ENCODE measurements at places on chromosomes 3 and 15.

DNA sequence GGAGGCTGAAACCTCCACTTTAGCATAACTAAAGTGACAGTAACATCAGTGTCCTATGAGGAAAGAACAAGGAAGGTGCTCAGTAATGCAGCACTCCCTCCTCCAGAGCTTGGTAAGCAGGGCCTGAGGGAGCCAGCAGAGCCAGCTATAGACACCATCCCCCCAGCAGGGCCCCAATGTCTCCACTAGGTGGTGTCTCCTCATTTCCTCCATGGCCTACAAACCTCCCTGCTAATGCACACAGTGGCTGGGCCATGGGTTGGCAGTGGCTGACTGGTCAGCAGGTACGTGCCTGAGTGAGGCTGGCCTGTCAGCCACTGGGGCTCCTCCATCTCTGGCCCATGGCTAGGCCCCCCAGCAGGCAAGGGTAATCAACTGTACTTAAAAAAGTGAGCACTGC lies 13.6 kb downstream of the MRPS25 start:
- peaks cover 21% of the 10 kb centered on the region for H3K4me1 ChIP-seq
- H3K27me3 ChIP-seq = peaks cover 5% of the 10 kb centered on the region
- no peak overlapping the region for H3K4me3 ChIP-seq
- peak; percentile 72 for DNase-seq
- peak overlapping the region; percentile 86 for H3K27ac ChIP-seq

DNA sequence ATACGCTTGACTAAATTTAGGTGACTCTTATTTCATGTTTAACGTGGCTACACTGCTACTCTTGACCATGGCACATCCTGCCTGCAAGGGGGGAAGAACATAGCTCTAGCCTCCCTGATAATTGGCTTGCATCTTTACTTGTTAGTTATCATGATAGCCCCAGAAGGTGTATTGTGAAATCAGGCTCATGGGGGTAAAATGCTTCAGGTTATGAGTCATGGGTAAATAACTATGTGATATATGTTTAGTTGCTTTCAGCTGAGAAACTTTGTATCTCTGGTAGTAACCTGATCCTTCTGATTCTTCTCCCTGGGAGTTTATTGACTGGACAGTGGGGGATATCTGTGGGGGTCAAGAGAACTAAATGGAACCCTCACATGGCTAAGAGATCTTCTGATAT lies 660.8 kb upstream of the UBE2E2 start:
- H3K27me3 ChIP-seq = peaks cover 2% of the 10 kb centered on the region
- no peak for DNase-seq
- no peak overlapping the region for H3K27ac ChIP-seq
- H3K4me3 ChIP-seq = no peak overlapping the region
- H3K4me1 ChIP-seq = peaks cover 1% of the 10 kb centered on the region

- H3K27ac ChIP-seq = no peak overlapping the region
- no peak for DNase-seq
- peaks cover 2% of the 10 kb centered on the region for H3K27me3 ChIP-seq
- H3K4me1 ChIP-seq = no peaks in the 10 kb centered on the region
Measured at GRCh38 chr3:41129731-41130130, 69.6 kb upstream of the CTNNB1 start.

DNA sequence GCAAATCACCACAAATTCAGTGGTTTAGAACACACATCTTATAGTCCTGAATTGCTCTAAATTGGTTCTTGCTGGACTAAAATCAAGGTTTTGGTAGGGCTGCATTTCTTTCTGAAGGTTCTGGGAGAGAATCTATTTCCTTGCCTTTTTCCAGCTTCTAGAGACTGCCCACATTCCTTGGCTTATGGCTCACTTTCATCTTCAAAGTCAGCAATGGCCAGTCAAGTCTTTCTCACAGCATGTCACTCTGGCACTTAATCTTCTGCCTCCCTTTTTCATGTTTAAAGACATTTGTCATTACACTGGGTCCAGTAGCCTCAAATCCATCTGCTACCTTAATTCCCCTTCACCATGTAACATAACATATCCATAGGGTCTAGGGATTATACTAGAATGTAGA lies 149.0 kb downstream of the NEK10 start:
- no peak for DNase-seq
- H3K4me1 ChIP-seq = no peaks in the 10 kb centered on the region
- no peak overlapping the region for H3K27ac ChIP-seq
- no peaks in the 10 kb centered on the region for H3K36me3 ChIP-seq
- no peaks in the 10 kb centered on the region for H3K27me3 ChIP-seq
- H3K4me3 ChIP-seq = no peak overlapping the region

DNA sequence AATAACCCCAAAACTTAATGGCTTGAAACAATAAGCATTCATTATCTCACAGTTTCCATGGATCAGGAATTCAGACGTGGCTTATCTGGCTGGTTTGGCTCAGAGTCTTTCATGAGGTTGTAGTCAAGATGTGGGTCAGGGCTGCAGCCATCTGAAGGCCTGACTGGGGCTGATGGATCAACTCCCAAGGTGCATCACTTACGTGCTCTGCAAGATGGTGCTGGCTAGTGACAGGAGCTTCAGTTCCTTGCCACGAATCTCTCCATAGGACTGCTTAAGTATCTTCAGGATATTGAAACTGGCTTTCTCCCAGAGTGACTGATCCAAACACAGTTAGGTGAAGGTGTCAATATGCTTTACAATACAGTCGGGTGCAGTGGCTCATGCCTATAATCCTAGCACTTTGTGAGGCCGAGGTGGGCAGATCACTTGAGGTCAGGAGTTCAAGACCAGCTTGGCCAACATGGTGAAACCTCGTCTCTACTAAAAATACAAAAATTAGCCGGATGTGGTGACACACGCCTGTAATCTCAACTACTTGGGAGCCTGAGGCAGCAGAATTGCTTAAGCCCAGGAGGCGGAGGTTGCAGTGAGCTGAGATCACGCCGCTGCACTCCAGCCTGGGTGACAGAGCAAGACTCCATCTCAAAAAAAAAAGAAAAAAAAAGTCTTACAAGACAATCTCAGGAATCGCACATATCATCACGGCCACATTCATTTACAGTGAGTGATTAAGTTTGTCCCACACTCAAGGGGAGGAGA lies 28.5 kb upstream of the PTPRG start:
- H3K27ac ChIP-seq = no peak overlapping the region
- DNase-seq = no peak
- no peak overlapping the region for H3K4me3 ChIP-seq
- peaks cover 3% of the 10 kb centered on the region for H3K27me3 ChIP-seq
- no peaks in the 10 kb centered on the region for H3K36me3 ChIP-seq

- peaks cover 12% of the 10 kb centered on the region for H3K4me1 ChIP-seq
- peak overlapping the region; percentile 76 for H3K27ac ChIP-seq
- H3K27me3 ChIP-seq = peaks cover 6% of the 10 kb centered on the region
- H3K4me3 ChIP-seq = peak overlapping the region; percentile 99
Measured at GRCh38 chr15:48190932-48191573, 412 bp upstream of the CTXN2 start.

GRCh38 chr3:29022976-29023375 lies 257.9 kb upstream of the RBMS3 start:
- H3K36me3 ChIP-seq = peaks cover 7% of the 10 kb centered on the region
- DNase-seq = no peak
- no peak overlapping the region for H3K27ac ChIP-seq
- H3K4me1 ChIP-seq = no peaks in the 10 kb centered on the region
- H3K27me3 ChIP-seq = no peaks in the 10 kb centered on the region

- H3K36me3 ChIP-seq = no peaks in the 10 kb centered on the region
- no peak overlapping the region for H3K4me3 ChIP-seq
- no peak for DNase-seq
Measured at GRCh38 chr3:108345492-108346205, 49.3 kb downstream of the HHLA2 start.

DNA sequence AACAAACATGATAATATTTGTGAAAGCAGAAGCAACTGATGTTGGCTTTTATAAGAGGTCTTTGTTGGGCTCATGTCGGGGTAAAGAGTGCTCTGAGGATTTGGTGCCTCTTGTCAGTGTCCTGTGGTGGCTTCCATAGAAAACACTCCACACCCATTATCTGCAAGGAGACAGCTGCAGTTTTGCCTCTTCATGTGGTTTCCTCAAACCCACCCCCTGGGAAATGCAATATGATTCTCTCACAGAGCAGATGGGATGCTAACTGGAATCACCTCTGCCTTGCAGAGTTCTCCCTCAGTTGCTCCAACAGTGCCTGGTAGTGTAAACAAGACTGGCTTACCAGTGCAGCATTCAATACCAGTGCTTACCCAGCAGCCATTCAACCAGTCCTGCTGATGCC lies 771.4 kb upstream of the CFAP20DC start:
- H3K27ac ChIP-seq = peak overlapping the region; percentile 52
- H3K4me3 ChIP-seq = no peak overlapping the region

DNA sequence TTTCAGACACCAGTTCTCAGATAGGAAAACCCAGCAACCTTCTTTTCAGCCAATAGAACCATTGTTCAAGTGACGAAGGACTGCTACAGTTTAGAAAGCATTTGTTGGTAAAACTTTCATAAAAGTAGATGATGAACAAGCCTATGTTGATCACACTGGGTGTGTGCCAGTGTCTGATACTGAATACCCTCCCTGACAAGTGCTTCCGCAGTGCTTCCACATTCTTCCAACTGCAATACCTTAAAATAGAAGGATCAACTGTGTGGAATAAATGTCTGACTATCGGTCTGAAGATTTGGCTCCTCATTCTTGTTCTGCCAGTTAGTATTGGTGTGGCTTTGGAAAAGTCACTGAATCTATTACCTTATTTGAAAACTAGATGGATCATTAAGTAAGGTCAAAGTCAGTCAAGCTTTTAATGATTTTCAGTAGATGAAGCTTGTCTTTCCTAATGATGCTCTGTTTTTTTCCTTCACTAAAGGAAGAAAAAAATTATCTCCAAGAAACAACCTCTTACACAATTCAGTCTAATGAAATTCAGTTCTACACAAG lies 479.4 kb upstream of the CBLB start:
- peaks cover 6% of the 10 kb centered on the region for H3K36me3 ChIP-seq
- H3K4me1 ChIP-seq = peaks cover 28% of the 10 kb centered on the region
- DNase-seq = no peak
- peak overlapping the region; percentile 72 for H3K27ac ChIP-seq
- H3K4me3 ChIP-seq = no peak overlapping the region
- no peaks in the 10 kb centered on the region for H3K27me3 ChIP-seq

DNA sequence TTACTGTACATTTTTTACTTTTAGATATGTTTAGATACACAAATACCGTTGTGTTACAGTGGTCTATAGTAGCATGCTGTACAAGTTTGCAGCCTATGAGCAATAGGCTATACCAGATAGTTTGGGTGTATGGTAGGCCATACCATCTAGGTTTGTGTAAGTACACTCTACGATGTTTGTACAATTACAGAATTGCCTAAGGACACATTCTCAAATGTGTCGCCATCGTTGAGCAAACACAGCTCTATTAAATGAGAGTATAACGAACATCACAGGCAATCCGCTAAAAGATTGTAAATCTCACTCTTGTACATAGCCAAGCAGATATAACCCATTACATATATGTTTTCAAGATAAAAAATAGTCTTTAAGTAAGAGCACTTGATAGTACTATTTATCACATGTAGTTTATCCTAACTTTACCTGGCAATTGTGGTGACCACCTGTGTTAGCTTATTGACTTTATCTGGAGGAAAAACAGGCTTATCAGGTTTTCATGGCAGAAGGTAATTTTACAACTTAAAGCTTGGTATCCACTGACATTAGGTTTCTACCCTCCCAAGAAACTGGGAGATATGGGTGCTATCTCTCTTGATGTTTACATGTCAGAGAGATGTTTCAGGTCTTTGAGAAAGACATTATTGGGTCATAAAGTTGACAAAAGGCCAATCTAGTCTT lies 898.7 kb downstream of the NSUN3 start:
- H3K4me1 ChIP-seq = no peaks in the 10 kb centered on the region
- H3K4me3 ChIP-seq = no peak overlapping the region
- no peaks in the 10 kb centered on the region for H3K36me3 ChIP-seq
- no peaks in the 10 kb centered on the region for H3K27me3 ChIP-seq

GRCh38 chr3:17044855-17045254 lies 160.1 kb downstream of the PLCL2 start:
- H3K4me3 ChIP-seq = no peak overlapping the region
- no peak overlapping the region for H3K27ac ChIP-seq
- peaks cover 2% of the 10 kb centered on the region for H3K27me3 ChIP-seq
- peaks cover 26% of the 10 kb centered on the region for H3K4me1 ChIP-seq

- H3K36me3 ChIP-seq = no peaks in the 10 kb centered on the region
- H3K4me3 ChIP-seq = no peak overlapping the region
- H3K4me1 ChIP-seq = peaks cover 24% of the 10 kb centered on the region
- H3K27ac ChIP-seq = no peak overlapping the region
- no peak for DNase-seq
Measured at GRCh38 chr3:107238787-107239186, 138.5 kb upstream of the CCDC54 start.
